ENCODE measurements at places on chromosomes 11 and 22. TPM values are rescaled to one million over a fixed set of nuclear protein-coding genes. Genes with fewer than 3 reads are reported as not detected.

The SLC22A8 gene
- not detected for total RNA-seq

The CSRP3 gene
- not detected for total RNA-seq

The ROBO4 gene
- total RNA-seq, result 43.4 TPM

The APOL4 gene
- total RNA-seq, result 24.7 TPM

GRCh38 chr11:61140416-61140815, 20.8 kb downstream of the VPS37C start:
- no peak for DNase-seq

- DNase-seq, result no peak
Observed at GRCh38 chr11:100739666-100740065, 52.6 kb downstream of the ARHGAP42 start.

DNA sequence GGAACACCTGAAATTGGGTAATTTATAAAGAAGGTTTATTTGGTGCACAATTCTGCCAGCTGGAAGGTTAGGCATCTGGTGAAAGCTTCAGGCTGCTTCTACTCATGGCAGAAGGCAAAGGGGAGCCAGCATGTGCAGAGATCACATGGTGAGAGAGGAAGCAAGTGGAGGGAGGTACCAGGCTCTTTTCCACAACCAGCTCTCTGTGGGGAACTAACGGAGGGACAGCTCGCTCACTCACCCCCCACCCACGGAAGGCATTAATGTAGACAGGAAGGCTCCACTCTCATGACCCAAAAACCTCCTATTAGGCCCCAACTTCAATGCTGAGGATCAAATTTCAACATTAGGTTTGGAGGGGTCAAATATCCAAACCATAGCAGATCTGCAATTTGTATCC, 75.6 kb upstream of the ARHGAP32 start:
- no peak for DNase-seq

DNA sequence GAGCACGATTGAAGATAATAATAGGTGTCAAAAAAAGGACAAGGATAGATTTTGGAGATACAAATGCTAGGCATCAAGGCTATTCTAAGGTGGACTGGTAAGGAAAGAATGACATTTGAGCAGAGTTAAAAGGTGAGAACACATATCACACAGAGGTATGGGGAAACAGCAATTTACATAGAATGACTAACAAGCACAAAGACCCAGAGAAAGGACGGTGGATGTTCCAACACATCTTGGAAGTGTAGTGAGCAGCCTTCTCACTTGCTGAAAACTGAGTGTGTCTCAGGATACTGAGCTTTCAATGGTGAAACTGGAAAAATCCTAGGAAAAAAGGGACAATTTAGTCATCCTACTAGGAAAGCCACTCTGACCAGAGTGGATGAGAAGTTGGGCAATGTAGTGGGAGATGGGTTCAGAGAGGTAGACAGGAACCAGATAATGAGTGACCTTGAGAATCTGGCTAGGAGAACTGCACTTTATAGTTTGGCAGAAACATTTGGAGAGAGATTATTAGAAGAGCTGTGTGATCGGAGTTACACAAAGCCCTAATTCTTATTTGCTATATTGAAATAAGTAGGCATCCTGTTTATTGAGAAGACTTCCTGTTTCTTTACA, 706.0 kb downstream of the KCNA4 start:
- DNase-seq, result no peak

DNA sequence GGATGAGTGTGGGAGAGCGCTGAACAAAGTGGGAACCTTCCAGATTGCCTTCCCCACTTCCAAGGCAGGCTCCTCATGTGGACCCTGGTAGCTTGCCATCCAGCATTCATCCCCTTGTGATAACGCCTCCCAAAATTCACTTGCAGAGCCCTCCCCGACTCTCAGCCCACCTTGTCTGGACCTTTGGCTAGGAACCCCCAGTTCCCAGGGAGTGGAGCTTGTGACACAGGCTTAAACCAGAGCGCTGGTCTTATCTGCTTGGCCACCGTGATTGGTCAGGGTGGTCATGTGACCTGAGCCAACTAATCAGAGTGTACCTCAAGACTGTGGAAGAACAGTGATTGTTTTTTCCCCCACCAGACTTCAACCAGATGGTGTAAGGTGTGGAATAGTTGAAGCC, 9.6 kb upstream of the SLC35C1 start:
- no peak for DNase-seq

DNA sequence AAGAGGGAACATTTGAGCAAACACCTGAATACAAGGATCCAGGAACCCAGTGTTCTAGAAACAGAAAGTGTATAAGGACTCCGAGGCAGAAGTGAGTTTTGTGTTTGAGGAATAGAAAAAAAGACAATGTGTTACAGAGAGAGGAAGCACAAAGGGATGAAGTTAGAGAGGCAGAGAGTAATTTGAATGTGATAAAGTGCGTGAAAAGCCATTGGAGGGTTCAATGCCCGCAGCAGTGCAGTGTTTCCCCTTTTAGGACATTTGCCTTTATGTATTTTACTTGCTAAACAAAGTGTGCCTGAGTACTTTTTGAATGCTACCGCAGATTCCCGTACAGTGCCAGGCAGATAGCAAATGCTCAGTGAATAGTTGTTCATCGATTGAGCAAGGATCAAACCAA, 508.5 kb downstream of the RAB38 start:
- no peak for DNase-seq

DNA sequence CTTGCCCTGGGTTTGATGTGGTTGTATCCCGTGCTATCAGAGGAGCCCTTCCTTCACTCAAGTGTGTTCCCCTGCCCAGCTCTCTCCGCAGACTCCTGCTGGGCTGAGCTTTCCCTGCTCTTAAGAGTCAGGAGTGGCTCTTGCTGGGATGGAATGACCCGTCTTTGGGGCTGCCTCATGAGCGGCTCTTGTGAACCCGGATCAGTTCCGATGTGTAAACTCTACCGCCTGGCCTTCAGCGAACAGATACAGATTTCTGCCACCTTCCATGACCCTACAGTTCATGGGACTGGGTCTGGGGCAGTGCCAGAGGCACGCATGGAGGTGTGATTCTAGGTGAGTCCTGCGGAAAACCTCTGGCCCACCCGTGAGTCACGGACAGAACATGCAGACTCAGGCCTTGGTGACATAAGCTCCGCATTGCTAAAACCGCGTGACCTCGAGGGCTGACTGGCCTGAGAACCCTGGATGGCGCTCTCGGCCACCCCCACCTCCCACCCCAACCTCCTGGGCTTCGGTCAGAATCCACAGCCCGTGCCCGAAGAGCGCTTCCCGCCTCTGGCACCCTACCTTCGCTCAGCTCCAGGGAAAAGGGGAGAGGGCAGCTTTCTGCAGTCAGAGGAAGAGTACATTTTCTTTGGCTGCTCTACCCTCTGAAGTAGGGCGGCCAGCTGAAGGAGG, 1.3 kb upstream of the ZBTB16 start:
- DNase-seq, result no peak

GRCh38 chr11:111416231-111416960, 37.3 kb upstream of the POU2AF1 start:
- no peak for DNase-seq

DNA sequence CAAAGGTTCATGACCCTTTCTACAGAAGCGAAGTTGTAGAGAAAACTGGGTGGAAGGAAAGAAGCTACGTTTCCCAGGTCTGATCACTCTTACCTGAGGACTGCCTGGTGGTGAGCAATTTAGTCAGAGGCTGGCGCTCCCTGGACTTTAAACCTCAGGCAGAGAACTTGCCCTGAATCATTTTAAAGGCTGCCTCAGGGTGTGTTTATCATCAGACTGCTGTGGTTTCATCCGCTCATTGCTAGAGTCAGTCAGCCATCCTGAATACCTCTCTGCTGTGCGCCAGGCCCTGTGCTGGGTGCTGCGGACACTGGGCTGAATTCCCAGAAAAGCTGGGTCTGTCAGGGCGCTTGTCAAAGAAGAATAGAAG, 2.7 kb downstream of the DTX4 start:
- no peak for DNase-seq

- DNase-seq, result no peak
Observed at GRCh38 chr11:75939992-75940391, 125.0 kb downstream of the UVRAG start.

GRCh38 chr11:125075900-125076317, 12.8 kb downstream of the SLC37A2 start:
- DNase-seq, result no peak

DNA sequence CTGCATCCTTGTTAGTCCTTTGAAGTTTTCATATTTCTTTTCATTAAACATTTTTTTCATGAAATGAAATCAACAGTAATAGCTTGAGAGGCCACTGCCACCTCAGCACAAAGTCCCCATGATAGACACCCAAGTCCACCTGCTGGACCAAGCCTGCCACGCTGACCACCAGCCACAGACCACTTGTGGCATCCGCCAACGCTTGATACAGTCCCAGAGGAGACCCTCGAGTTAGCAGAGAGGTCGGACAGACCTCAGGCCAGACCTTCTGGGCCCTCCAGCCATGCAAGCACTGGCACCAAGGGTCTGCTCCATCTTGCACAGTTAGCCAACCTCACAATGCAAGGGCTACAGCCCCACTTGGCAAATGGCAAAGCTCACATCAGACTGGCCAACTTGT, 91.8 kb upstream of the RTL6 start:
- no peak for DNase-seq

- no peak for DNase-seq
Observed at GRCh38 chr11:87754685-87755084, 420.6 kb downstream of the RAB38 start.
